ENCODE measurements at places on chromosomes 4 and X.
A peak's percentile ranks its signal among the peaks of the same experiment; 100 is the strongest.

DNA sequence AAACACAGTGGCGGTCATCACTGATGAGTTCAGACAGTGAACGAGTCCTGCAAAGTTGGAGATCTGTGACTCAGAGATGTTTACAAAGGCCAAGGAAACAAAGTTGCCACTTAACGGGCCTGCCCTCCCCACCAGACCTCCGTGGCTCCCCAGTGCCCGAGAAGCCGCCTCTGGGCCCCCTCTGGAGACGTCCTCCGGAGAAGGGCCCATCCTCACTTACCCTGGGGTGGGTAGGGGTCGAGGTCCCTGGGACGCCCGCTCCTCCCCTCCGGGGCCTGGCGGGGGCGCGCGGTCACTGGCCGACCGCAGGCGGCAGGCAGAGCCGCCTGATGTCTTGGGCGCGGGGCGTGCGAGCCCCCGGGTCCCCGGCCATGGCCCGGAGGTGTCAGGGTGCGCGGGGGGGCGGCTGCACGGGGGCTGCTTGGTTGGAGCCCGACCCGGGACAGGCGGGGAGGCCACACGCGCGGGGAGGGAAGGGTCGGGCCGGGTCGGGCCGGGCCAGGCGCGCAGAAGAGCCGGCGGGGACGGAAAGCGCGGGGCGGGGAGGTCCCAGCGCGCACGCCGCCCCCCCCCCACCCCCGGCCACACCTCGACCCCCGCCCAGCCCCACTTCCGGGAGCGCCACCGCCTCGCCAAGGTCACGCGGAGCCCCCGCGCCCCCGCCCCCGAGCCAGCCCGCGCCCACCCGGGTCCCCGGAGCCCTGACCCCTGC is 529 bp downstream of the DHRSX start:
- DNase-seq, result no peak

DNA sequence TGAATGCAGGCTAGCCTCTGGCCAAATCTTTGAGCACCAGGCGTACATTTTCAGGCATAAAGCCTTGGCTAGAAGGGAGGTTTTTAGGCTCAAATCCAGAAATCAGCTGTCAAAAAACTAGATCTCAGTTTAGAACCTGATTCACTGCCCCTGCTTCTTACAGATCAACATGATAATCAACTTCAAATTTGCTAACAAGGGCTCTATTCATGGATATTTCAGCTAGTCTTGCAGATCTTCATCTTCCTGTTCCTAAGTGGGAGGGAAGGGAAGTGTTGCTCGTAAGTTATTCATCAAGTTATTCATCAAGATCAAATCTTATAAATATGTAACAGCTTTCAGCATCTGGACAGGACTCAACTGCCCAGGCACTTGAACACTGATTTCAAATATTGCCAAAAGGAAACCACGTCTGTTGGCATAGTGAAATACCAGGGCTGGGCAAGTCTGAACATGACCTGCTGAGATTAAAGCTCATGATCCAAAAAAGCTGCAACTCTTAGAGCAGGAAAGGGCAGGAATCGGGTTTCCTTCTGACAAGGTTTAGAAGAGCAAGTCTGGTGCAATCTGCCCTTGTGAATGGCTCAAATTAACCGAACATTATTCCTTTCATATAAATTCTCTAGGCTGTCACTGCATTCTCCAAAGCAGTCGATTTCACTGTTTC is 200.3 kb downstream of the PDGFC start:
- DNase-seq, result peak; percentile 73

- no peak for DNase-seq
Observed at GRCh38 chr4:119587796-119588195, 40.8 kb downstream of the PDE5A start.

DNA sequence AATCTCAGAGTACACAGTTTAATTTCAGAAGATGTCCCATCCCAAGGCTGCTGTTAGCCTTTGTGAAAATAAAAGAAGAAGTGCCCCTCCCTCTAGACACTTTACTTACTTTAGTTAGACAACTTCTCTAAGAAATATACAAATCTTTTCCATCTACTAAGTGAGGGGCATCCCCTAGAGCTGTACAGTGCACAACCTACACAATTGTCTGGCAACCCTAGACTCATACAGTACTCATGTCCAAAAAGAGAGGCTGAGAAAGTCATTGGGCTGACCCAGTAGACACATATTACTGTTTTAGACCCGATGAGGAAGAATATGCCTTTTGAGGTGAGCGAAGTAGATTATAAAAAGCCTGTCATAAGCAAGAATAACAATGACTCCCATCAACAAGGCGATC is 297.6 kb downstream of the IDS start:
- DNase-seq, result no peak

GRCh38 chr4:184329659-184330400 is 112.2 kb upstream of the ENPP6 start:
- no peak for DNase-seq

GRCh38 chr4:110515676-110516075 is 39.7 kb downstream of the ENPEP start:
- DNase-seq, result no peak

DNA sequence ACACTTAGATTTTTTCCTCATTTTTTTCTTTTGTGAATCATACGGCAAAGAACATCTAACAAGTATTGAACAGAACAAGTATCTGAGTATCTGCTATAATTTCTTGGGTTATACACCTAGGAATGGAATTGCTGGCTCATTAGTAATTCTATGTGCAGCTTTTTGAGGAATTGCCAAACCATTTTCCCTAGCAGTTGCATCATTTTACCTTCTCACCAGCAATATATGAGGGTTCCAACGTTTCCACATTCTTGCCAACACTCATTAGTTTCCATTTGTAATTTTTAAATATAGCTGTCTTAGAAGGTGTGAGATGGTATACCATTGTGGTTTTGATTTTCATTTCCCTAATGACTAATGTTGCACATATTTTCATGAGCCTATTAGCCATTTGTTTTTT is 41.1 kb upstream of the DCAF8L1 start:
- no peak for DNase-seq

GRCh38 chrX:56802428-56802827 is 73.4 kb downstream of the NBDY start:
- DNase-seq, result no peak

GRCh38 chr4:113635739-113636437 is 125.7 kb downstream of the CAMK2D start:
- DNase-seq, result no peak

DNA sequence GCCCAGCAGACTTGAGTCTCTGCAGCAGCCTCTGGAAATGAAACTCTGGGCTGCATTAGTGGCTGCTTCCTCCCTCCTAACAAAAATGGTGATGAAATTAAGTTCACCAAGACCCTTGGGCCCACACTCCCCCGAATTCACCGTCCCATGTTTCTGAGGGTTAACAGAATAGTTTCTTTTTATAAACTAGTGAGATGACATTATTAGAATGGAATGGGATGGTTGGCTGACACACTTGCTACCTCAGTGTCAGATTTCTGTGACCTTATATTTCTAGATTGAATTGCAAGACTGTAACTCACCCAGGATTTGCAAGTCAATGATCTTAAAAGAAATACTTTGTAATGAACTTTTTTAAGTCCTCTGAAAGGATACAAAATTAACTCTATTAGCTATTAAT is 127.1 kb downstream of the SHROOM3 start:
- no peak for DNase-seq

DNA sequence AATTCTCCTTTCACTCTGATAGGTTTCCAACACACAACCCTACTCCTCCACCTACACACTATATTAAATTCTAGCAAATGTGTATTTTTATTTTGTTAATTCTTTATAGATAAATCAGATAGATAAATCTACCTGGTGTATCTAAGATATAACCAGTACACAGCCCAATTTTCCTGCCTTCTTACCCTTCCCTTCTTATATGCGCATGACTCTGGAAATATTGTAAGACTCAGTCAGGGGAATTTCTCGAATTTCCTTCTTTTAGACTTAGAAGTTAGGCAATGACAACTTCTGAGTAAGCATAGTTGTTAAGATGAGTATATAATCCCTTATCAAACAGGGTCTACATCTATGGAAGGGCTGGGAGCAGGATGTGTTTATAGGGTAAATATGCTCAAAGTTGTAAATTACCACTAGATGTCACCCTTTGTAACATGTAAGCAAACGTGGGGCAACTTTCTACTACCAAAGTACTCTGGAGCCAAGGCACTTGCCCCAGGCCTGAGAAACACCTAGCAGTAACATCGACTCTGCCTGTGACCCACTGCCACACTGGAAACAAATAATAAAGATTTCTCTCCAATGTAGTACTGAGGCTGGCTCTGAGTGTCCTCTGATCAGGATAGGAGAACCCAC is 444.7 kb downstream of the IQCM start:
- DNase-seq, result peak; percentile 5

GRCh38 chr4:73821325-73821724 is 15.2 kb upstream of the CXCL6 start:
- no peak for DNase-seq

- no peak for DNase-seq
Observed at GRCh38 chrX:31609130-31609529, 537.3 kb upstream of the FTHL17 start.

GRCh38 chr4:35884714-35885480 is 359.4 kb downstream of the ARAP2 start:
- no peak for DNase-seq

GRCh38 chr4:69764311-69764710 is 3.9 kb upstream of the SULT1B1 start:
- no peak for DNase-seq

DNA sequence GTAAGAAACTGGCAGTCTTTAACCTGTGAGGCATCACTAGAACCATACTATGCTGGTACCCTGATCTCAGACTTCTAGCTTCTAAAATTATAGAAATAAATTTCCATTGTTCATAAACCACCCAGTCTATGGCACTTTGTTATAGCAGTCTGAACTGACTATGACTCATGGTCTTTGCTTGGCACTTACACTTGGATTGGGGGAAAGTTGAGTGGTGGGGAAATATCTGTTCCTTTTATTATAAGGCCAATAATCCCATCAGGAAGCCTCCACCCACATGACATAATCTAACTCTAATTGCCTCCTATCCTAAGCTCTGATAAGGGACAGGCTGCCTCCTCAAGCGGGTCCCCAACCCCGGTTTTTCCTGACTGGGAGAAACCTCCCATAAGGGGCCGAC is 61.4 kb upstream of the PACRGL start:
- peak; percentile 73 for DNase-seq

DNA sequence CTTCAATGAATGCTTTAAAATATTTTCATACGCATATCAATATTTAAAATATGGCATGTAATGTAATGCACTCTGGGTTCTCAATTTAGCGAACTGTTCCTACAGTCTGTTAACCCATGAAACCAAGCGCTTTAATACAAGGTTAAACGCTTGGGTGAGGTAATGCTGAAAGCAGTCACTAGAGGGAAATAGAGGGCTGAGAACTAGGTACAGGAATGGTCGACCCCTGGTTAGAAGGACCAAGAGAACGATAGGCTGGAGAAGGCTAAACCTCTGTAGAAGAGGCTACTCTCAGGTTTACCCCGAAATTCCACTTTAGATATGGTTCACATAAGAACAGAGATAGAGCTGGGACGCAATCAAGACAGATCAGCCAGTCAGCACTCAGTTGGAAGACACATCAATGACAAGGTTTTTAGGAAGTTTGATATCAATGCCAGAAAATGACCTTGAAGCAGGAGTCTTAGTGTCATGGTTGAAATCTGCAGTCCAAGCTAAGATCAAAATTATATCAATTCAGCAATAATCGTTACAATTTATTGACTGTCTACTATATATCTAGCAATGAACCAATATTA is 26.9 kb downstream of the ARSJ start:
- DNase-seq, result peak; percentile 28

DNA sequence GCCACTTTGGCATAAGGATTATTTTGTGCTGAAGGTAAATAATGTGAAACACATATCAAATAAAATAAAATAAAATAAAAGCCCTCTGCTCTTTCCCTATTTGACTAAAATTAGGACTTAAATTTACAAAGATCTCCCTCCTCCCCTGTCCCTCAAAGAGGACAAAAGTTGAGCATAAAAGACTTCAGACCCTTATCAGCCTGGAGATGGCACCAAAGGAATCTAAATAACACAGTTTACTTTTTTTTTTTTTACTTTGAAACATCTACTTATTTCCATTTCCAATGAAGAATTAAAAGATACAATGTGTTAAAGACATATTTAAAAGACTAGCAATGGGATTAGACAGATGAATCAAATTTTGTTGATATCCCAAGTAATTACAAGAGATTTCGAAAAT is 89.7 kb downstream of the EPHA5 start:
- DNase-seq, result no peak

DNA sequence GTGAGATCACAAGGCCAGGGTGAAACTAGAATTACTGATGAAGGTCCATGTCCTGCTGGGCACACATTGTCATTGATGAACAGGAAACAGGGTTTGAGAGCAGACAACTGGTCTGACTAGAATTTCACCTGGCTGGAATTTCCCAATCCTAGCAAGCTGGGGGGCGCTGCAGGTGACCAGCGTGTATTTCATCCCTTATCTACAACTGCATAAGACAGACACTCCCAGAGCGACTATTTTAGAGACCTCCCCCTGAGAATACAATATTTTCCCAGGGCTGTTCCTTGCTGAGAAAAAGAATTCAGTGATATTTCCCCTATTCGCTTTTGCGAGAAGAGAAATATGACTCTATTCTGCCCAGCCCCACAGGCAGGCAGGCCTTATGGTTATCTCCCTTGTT is 432.6 kb upstream of the GALNT7 start:
- no peak for DNase-seq
